Left renal pelvis (tissue), 4 donors: ENCODE measurements at places on chromosomes 13 and 19. TPM values are rescaled to one million over a fixed set of nuclear protein-coding genes. Genes with fewer than 3 reads are reported as not detected.

The ANGPTL8 gene
- 0.56 TPM for polyA plus RNA-seq

The PDX1 gene
- not detected for polyA plus RNA-seq

The SLC5A5 gene
- not detected for polyA plus RNA-seq

The CCDC70 gene
- polyA plus RNA-seq: not detected
